IMR-90 (cell line): ENCODE measurements at places on chromosomes 5 and 9. TPM values are rescaled to one million over a fixed set of nuclear protein-coding genes. Genes with fewer than 3 reads are reported as not detected.

DNA sequence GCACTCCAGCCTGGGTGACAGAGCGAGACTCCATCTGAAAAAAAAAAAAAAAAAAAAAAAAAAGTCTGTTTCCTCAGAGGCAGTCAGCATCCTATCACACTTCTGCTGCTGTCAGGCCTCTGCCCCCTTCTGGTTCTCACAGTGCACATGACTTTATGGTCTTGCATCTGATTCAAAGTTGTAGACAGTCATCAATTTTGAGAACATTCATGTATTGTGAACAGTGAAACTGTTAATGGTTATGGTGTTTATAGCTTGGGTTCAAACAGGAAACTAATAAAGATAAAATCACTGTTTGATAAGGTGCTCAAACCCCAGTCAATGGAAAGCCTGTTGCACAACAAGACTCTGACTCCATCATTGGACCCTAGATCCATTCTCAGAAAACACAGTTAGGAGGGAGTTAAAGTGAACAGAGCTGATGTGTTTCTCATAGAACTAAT lies 61.4 kb downstream of the FOXD1 start:
- DNase-seq = no peak

BAAT gene
- total RNA-seq = under 0.01 TPM in 1 of 2 replicates, not detected in the other

DNA sequence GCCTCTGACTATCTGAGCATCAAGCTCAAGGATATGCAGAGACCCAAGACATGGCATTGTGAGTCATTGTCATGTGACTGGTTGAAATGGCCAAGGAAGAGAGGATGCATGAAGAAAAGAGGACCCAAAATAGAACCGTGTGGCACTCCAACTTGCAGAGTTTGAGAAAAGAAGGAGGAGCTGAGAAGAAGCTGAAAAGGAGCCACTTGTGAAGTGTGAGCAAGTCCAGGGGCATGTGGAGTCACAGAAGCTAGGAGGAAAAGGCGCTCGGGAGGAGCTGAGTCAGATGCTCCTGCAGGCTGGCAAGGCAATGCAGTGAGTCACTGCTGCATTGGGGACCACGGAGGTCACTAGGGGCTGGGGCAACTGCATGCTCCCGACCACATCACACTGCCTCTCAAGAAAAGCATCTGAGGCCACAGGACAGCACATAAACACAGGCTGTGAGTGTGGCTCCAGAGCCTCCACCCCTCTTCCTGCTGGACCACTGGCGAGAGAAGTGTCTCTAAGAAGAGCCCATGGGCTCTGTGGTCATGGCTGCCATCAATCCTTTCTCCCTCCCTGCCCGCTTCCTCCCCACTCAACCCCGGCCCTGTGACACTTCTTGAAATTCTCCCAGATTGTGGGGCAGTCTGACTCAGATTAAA lies 197.6 kb downstream of the DRD1 start:
- DNase-seq = peak; percentile 98

ACTBL2 gene
- 1.6 and 1.7 TPM in 2 replicates for total RNA-seq

DNA sequence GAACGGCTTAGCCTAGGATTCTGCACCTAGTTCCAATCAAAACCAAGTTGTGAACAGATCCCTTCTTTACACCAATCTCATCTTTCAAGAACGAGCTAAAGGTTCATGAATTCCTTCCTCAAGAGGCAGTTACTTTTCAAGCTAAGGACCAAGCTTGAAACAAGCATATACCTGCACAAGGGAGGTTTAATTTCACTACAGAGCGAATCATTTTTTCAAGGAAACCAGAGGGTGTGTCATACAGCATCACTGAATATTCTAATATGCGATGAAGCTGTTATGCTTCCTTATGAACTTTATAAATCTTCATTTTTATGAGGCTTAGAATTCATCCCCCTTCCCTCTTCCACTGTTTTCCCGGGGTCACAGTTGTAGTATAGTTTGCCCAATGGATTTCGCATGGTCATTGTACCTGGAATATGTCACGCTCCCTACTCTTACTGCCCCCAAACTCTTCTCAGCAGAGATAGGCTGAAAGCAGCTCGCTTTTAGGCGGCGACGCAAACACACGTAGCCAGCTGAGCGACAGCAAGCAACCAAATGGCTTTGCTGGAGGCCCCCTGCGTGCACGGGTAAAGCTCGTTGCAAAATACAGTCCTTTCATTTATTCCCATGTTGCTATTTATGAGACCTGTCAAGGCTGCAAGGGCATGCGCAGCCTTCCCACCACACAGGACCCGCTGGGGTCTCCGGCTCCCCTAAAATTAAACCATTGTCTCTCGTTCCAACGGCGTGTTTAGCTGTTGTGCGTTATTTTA lies 832 bp downstream of the LMBRD2 start:
- DNase-seq = peak; percentile 48

- no peak for DNase-seq
These were observed 89.5 kb downstream of the EGFLAM start for GRCh38 chr5:38347896-38348295.

LCN1 gene
- total RNA-seq = not detected in 2 replicates

DNA sequence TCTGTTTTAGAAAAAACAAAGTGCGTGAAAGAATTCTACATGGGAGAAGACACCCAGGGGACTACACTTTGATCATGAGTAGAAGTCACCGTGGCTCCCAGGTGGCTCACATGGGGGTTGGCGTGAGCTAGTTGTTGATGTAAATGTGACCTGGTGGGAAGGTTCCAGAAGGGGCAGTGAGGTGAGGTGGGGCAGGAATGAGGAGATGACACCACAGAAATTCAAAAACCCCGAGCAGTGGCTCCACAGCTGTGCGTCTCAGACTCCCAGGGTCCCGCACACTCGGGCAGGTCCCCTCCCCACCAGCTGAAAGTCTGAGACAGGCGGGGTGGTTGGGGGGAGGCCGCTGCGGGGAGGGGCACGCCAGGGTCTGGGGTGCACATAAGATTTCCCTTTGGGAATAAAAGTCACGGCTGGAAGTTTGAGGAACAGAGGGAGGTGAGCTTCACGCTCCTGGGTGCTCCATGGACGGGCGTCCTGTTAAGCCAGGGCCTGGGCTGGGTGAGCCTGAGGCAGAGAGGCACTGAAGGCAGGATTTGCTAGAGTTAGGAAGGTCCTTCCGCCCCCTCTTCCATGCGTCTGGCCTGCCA lies 29.9 kb downstream of the GLT6D1 start:
- no peak for DNase-seq

GRCh38 chr5:76600716-76601115 lies 22.5 kb downstream of the F2RL2 start:
- no peak for DNase-seq

GRCh38 chr9:8549214-8549613 lies 749.6 kb upstream of the DMAC1 start:
- no peak for DNase-seq

DNA sequence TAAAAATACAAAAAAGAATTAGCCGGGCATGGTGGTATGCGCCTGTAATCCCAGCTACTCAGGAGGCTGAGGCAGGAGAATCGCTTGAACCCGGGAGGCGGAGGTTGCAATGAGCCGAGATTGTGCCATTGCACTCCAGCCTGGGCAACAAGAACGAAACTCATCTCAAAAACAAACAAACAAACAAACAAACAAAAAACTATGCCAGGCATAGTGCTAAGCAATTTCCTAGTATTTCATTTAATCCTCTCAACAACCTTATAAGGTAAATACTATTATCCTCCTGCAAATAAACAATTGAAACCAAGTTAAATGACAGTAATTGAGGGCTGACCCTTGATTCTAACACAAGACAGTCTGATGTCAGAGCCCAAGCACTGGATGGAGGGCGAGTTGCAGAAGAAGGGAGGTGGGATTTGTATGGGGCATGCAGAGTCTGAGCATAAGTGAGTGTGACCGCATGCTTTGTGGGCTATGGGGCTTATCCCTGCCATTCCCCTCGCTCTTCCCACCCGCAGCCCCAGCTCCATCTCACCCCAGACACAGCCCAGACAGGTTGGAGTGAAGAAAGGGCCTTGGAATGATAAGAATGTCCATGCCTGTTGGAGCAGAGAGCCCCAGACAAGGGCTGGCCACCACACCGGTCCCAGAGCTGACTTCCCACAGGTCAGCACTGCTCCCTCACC lies 24.3 kb upstream of the RPS14 start:
- DNase-seq = peak; percentile 44

HRH2 gene
- total RNA-seq = not detected in 2 replicates

NTRK2 gene
- total RNA-seq = under 0.01 TPM in 1 of 2 replicates, not detected in the other

MARCHF3 gene
- total RNA-seq = 17.8 and 18.8 TPM in 2 replicates

AHRR gene
- 15.6 and 16.7 TPM in 2 replicates for total RNA-seq

RASEF gene
- under 0.01 TPM in 2 replicates for total RNA-seq

- DNase-seq = no peak
These were observed 219.4 kb downstream of the NMUR2 start for GRCh38 chr5:152185547-152186245.

GRCh38 chr9:115349542-115349941 lies 231.6 kb upstream of the TNC start:
- peak; percentile 82 for DNase-seq

FYB1 gene
- total RNA-seq = not detected in 2 replicates

DBH gene
- total RNA-seq = not detected in 2 replicates

CDC20B gene
- not detected in 2 replicates for total RNA-seq

GRCh38 chr5:126385524-126386502 lies 37.4 kb upstream of the GRAMD2B start:
- DNase-seq = no peak

DNA sequence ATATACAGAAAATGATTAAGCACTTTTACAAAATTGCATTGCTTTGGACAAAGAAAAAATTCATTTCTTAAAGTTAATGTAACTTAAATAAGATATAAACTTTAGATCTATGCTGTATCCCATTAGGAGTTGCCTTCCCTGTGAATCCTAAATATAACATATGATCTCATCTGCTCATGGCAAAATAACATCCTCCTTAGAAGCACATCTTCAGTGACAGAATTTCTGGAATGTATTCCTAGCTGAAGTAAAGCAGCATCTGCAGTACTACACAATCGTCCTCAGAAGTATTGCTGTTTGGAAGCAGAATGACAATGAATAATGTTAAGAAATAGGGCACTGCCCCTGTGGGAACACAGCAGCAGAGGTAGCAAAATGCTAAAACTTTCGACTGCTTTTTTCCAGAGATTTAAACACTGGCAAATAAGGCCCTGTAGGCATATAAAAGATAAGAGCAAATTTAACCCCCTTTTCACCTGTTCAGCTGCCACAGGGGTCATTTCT lies 571.0 kb downstream of the PTPRD start:
- DNase-seq = no peak

- peak; percentile 60 for DNase-seq
These were observed 18.5 kb upstream of the ERMP1 start for GRCh38 chr9:5851445-5851844.

DNA sequence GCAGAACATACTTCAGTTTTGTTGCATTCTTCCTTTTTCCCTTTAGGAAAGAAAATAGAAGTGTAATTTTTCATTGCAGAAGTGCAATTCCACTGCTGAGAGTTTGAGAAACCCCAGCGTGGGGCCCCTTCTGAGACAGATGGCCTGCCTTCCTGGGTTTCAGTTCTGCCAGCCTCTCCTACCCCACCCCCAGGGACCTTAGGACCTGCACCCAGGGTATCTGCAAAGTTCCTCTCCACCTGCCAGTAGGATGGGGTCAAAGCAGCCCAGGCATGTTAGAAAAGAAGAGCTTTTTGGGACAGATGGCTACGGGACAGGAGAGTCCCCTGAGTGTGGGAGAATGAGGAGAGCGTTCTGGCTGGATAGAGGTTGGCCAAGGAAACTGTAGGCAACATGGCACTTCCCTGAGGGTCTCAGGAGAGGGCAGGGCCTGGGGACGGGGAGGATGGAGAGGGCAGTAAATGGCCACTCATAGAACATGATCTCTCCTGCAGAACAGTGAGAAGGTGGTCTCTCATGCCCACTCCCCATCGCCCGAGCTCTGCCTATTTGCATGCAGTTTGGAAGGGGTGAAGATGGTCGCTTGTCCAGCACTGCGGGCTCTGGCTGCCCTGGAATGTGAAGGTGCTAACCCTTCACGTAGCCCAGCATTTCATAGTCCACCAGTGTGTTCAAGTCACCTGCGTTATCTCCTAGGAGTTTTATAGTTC lies at the start of gene TIFAB:
Gene TIFAB (minus strand): TSS at position 31 of the 710 bp plus-strand sequence. CDS start 2,412 bp downstream, outside the sequence.
- no peak for DNase-seq

DNA sequence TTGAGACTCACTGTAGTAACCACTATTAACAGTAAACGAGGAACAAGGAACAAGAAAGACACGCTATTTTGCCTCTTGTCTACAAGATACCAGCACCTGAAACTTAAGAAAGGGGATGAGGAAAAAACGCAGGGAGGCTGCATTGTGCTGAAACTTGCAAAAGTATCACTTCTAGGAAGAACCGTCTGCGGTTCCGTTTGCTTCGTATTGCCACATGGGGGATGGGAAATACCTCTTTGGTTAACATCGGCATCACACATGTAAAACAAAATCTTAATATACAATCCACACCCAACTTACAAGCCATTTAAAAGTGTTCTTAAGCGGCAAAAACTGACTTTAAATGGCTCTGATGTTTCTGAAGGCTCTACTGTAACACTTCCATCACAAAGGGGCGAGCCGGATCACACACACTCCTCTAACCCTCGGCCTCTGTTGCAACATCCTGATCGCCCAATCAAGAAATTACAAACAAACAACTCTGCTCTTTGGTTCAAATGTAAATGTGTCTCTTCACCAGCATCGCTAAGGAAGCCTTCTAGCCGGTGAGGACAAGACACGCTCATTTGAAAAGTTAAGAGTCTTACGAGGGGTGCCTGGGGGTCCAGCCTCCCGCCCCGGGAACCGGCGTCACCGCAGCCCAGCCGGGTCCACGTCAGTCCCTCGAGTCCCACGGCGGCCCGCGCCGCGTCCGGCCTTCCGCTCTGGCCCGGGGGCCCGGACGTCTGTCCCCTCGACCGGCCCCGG lies 621 bp downstream of the SEC16A start:
- peak; percentile 37 for DNase-seq

DNA sequence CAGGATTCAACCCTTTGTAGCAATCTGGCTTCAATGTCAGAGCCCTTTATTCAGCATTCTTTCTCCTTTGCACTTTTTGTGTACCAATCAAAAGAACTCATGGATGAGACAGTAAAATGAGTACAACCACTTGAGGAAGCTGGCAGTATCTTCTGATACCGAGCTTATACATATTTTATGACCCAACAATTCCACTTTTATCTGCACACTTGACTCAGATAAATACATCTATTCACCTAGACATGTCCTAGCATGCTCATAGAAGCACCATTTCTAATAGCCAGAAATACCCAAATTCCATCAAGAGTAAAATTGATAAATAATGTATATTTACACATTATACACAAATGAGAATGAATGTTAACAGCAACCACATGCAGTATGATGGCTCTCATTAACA lies 111.2 kb upstream of the PTGER4 start:
- DNase-seq = no peak

MSMP gene
- not detected in 2 replicates for total RNA-seq

DNA sequence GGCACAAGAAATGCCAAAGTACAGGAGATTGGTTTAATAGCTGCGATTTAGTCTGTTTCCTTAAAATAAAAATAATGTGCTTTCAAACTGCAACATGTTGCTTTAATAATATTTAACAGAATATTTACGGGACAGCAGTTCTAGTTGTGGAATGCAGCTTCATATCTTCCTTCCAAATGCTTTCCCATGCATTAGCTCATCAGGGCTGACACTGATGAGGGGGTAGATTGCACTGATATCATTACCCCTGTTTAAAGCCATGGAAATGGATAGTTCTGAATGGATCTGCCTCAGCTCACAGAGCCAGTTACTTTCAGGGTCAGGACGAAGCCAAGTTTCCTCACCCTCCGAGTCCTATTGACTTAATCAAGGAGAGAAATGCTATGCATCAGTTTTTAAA lies 93.2 kb upstream of the OSMR start:
- no peak for DNase-seq

SLC24A2 gene
- not detected in 2 replicates for total RNA-seq

IGFBPL1 gene
- total RNA-seq = under 0.01 TPM in 1 of 2 replicates, not detected in the other

- DNase-seq = no peak
These were observed 27.1 kb downstream of the TRMO start for GRCh38 chr9:97895211-97895610.

- no peak for DNase-seq
These were observed 48.0 kb upstream of the CEP78 start for GRCh38 chr9:78187763-78188484.

ACOT12 gene
- total RNA-seq = not detected in 2 replicates

- peak; percentile 10 for DNase-seq
These were observed 312.1 kb downstream of the TMEM232 start for GRCh38 chr5:110414360-110414759.
